IPS-NIHi11 (cell line): ENCODE measurements at places on chromosomes 1 and 21.
A peak's percentile ranks its signal among the peaks of the same experiment; 100 is the strongest.

DNA sequence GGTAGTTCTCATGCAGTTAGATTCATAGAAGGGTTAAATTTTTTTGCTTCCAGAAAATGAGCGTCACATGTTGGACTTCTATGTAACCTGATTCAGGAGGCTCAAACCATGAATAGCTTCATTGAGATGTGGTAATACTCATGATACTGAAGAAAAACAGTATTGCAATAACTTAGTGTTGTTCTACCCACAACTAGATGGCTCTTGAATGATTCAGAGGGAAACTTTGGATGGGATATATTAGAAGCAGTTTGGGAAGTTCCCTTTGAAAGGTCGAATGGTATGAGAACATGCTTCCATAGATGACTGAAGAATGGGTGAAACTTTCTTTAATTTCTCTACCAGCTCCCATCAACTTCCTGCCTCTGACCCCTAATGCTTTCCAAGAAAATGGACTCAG lies 211.7 kb upstream of the PTGFR start:
- DNase-seq: no peak

DNA sequence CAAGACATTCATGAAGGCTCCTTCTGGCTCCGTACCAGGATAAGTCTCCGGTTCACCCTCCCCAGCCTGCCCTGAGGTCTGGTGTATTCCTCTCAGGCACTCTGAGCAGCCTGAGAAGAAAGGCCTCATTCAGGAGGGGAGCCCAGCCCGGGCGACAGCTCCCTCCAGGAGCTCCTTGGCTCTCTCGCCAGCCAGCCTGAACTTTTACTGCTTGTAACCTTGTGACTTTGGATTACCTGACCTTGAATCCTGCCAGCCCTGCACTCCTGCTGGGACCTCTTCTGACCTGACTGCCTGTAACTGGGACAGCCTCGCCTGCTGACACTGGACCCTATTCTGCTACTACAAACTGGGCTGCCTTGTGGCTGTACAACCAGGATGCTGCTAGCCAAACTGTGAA lies 65.8 kb downstream of the CD34 start:
- DNase-seq: no peak

DNA sequence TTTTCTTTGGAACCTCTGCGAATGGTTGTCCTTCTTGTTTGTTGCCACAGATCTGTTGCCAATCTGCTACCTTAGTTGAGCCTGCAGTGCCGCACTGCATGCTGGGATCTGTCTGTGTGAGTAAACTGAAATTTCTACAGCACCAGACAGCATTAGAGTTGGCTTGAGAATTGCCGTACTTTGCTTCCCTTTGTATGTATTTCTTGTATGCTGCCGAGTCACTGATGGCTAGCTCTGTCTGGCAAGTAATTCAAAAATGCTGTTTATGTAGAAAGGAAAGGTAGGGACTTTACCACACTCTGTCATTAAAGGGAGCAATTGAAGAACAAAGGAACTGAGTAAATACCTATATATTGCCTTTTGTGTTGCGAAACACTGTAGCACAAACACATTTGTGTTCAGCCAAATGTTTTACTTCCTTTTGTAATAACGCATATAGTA lies 857.4 kb downstream of the USP25 start:
- DNase-seq: peak; percentile 20

DNA sequence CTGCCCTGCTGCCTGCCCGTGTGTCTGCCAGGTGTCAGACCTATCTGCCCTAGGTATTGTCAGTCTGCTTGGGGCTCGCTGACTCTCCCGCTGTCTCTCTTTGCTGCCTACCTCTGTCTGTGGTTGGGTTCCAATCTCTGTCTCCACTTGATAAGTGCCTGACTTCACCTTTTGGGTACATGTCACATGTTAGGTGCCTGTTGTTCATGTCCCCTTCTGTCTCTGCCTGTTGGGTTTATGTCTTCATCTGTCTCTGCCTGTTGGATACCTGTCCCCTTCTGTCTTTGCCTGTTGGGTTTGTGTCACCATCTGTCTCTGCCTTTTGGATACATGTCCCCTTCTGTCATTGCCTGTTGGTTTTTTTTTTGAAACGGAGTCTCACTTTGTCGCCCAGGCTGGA lies 14.6 kb downstream of the RPS6KA1 start:
- DNase-seq: no peak

DNA sequence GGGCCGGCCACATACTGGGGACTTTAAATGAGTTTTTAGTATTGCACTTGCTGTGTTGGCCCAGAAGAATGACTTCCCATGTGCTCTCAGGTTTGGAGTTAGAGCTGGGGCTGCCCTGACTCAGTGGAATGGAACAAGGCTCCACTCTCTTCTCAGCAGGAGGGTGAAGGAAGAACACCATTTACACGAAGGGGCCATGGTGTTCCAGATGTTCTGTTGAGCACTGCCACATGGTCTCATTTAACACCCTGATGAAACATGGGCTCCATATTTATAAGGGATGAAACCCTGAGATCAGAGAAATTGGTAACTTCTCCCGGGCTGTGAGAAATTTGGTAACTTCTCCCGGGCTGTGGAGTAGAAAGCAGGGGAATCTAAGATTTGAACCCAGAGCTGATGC lies 5.8 kb downstream of the PYCR2 start:
- no peak for DNase-seq

- no peak for DNase-seq
These were observed 20.8 kb downstream of the LRRC8B start for GRCh38 chr1:89545264-89546038.

DNA sequence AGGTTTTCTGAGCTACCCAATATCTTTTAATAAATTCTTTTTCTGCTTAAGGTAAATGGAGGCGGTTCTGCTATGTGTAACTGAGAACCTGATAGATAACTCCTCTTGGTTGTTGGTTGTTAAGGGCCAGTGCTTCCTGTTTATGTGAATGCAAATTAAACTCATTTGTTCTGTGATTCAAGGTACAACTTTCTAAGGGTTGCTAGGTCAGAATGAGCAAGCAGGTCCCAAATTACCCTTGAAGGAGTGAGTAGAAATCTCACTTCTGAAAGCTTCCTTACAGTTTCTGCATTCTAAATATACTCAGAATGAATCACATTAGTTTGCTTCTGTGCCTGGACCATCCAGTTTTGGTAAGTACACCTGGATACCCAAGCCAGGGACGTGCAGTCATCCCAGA lies 15.5 kb upstream of the FAM78B start:
- DNase-seq: no peak

- DNase-seq: no peak
These were observed 90.5 kb downstream of the CD247 start for GRCh38 chr1:167427848-167428247.

DNA sequence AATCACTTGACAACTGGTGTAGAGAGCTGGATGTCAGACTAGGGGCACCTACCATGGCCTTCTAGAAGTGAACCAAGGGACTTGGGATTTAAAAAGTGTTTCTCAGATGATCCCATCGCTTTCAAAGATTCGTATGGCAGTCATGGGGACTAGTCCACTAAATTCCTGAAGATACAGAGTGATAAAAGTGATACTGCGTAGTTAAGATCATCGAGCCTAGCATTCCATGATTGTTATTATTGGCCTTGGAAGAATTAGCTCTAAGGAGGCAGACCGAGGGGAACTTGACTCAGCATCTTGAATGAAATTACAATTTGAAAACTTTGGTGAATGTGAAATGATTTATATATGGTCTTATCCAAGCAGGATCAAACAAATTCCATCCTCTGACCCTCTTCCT lies 1.3 kb upstream of the CHIA start:
- no peak for DNase-seq

- no peak for DNase-seq
These were observed 23.3 kb downstream of the NAV1 start for GRCh38 chr1:201562257-201562656.

- no peak for DNase-seq
These were observed 9.6 kb downstream of the ST6GALNAC3 start for GRCh38 chr1:76084029-76084627.

GRCh38 chr21:33968080-33968994 lies 52.7 kb upstream of the ATP5PO start:
- peak; percentile 77 for DNase-seq

- no peak for DNase-seq
These were observed 67.3 kb upstream of the OLIG2 start for GRCh38 chr21:32958288-32959002.

- DNase-seq: peak; percentile 94
These were observed at the start of gene TRNP1 for GRCh38 chr1:26993237-26994019. TRNP1 (plus strand) TSS chr1:26993692; CDS start chr1:26993787, 95 bp downstream.

GRCh38 chr1:39391691-39392679 lies 99.5 kb upstream of the BMP8A start:
- peak; percentile 62 for DNase-seq
